ENCODE measurements at places on chromosomes 6 and 20.

DNA sequence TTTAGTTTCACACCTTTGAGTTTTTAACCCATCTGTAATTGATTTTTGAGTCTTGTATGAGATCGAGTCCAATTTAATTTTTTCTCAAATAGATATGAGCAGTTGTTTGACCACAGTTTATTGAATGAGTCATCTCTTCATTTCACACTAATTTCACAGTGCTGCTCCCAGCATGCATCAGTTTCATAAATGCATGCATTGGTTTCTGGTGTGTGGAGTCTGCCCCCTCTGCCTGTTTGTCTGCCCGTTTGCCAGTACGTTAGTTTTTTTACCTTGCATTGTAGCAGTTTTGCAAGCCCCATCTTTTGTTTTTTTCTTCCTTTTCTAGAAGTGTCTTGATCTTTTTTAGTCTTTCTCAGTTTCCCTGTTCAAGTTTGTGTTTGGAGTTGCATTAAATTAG, 11.9 kb downstream of the SLX4IP start:
- DNase-seq = no peak

- DNase-seq = no peak
Observed at GRCh38 chr6:137432054-137432611, 62.1 kb downstream of the OLIG3 start.

DNA sequence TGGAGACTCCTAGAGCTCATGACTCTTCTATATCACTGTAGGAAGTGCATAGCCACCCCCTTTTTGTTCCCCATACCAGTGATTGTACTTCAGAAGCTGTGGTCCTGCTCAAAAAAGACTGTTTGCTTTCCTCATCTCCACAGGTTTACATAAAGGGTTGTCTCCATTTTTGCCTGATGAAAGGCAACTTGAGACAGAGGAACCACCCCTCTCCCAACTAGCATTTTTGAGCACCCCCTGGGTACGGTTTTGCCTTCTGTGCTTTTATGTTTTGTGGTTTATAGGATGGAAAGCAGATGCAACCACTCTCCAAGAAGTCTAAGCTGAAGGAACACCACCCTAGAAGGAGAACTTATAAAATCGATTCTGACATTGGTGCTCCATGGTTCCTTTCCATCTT, 127.7 kb upstream of the SUPT3H start:
- no peak for DNase-seq

- DNase-seq = no peak
Observed at GRCh38 chr20:61846074-61846473, 219.6 kb downstream of the TAF4 start.

DNA sequence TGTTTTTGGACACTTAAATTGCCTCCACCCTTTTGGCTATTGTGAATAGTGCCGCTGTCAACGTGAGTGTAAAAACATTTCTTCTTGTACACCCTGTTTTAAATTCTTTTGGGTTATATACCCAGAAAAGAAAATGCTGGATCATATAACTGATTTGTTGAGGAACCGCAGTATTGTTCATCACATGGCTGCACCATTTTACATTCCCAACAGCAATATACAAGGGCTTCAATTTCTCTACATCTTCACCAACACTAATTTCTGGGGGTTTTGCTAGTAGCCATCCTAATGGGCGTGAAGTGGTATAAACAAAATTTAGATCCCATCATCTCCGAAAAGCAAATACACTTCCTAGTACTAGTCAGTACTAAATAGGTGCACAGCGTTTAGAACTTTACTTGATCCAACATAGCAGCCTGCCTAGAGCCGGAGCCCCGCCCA, 579 bp upstream of the BPHL start:
- no peak for DNase-seq

DNA sequence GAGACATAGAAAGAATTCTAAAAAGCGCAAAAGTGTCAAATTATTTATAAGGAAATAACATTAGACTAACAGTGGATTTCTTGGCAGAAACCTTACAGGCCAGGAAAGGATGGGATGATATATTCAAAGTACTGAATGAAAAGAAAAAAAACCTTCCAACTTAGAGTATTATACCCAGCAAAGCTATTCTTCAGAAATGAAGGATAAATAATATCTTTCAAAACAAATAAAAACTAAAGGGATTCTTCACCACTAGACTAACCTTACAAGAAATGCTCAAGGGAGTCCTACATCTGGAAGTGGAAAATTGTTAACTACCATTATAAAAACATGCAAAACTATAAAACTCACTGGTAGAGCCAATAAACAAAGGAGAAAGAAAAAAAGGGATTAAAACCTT, 65.8 kb downstream of the SLC22A2 start:
- no peak for DNase-seq

DNA sequence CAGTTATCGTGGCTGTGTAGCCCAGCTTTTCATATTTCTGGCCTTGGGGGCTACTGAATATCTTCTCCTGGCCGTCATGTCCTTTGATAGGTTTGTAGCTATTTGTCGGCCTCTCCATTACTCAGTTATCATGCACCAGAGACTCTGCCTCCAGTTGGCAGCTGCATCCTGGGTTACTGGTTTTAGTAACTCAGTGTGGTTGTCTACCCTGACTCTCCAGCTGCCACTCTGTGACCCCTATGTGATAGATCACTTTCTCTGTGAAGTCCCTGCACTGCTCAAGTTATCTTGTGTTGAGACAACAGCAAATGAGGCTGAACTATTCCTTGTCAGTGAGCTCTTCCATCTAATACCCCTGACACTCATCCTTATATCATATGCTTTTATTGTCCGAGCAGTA, 475 bp downstream of the OR2B6 start:
- DNase-seq = no peak

DNA sequence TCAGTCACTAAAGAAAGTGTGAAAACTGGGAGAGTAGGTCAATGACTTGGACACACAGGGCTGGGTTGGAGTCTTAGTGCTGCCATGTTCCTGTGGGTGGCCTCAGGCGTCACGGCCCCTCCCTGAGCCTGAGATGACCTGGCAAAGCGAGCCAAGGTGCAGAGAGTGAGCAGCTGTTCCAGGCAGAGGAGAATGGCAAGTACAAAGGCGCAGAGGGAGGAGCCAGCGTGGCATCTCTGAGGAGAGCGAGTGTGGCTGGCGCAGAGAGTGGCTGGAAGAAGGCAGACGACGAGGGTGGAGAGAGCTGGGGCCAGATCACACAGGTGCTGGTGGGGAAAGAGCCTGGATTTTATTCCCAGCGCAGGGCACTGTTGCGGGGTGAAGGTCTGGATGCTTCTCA, 20.6 kb upstream of the CHMP4B start:
- no peak for DNase-seq

DNA sequence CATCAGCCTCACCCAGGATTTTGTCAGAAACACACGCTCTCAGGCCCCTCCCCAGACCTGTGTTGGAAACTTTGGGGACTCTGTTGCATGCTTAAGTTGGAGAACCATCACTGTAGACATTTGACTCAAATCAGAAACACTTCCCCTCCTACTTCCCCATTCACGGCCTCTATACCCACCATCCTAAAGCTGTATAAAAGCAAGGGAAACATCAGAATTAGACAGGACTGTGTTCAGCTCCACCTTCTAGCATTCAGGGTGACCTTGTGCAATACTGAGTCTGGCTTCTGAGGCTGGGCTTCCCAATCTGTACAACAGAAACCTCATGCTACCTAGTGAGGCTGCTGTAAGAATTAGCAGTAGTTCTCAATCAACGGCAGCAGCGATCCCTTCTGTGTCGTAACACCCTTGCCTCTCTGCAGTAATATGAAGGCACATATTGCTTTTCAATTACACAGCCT, 252.3 kb downstream of the LY86 start:
- DNase-seq = no peak

- DNase-seq = no peak
Observed at GRCh38 chr20:48799328-48800105, 28.3 kb downstream of the PREX1 start.

DNA sequence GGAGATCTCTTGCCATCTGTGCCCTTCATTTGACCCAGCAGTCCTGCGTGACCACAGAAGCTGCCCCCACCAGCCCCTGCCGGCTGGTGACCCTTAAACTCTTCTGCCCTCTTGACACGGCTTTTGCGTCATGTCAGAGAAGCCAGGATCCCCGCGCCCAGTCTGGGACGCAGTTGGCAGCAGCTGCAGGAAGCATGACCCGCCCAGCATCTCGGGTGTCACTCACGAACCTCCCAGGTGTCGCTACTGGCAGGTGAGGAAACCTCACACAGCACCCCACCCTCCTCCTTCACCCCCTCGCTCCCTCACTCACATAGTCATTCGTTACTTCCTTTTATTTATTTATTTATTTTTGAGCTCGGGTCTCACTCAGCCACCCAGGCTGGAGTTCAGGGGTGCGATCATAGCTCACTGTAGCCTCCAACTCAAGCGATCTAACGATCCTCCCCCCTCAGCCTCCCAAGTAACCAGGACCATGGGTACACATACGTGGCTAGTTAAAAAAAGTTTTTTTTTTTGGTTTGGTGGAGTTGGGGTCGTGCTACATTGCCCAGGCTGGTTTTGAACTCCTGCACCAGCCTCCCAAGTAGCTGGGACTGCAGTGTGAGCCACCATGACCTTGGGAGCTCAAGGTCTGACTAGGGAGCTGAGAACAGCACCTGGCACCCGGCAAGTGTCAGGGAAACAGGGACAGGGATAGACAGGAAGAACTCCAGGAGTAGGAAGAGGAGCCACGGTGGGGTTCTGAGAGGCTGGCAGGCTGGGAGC, 14.1 kb upstream of the SPDEF start:
- DNase-seq = no peak

- no peak for DNase-seq
Observed at GRCh38 chr6:145096846-145097245, 638.5 kb downstream of the EPM2A start.

Data from Caco-2 (cell line).